ENCODE measurements at places on chromosomes 7 and 10.

DNA sequence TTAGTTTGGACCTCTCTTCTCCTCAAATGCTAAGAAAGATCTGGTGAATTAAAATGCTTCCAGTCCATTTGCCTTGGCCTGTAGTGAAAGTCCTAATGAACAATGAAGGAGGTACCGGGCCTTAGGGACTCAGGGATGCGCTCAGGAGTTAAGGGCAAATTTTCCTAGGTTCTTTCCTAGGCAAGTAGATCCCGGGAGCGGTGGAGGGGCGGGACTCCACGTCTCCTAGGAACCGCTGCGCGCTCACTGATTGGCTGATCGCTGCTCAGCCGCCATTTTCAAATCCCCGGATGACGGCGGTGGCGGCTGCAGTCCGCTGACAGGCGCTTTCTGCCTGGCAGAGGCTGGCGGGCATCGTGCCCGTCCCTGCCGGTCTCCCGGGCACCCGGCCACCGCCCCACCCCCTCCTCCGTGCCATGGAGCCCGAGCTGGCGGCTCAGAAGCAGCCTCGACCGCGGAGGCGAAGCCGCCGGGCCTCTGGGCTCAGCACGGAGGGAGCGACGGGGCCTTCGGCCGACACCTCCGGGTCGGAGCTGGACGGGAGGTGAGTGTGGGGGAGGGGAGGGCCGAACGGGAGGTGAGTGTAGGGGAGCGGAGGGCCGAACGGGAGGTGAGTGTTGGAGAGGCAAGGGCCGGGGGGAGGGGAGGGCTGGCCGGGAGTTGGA is at the start of gene NET1:
TSS of gene NET1 (plus strand) at position 281 of the 665 bp plus-strand sequence. CDS start at position 417, 136 bp downstream.
- peak; percentile 78 for DNase-seq

DNA sequence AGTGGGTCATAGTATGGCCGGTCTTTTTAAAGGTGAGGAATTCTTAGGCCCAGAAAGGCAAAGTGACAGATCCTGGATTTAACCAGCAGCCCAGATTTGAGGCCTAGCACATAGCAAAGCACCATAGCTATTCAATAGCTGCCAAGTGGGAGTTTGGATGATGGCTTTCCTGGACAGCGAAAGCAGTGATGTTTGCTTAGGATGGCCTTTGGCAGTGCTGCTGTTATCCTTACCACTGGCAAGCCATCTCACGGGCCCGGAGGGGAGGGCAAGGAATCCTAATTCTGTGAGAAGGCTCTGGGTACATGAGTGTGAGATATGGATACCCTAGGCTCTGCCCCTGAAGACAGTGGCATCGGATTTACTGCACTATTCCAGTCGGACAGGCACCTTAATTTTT is 50.4 kb downstream of the TCF7L2 start:
- DNase-seq, result no peak

- no peak for DNase-seq
Observed at GRCh38 chr7:127959770-127960169, 71.5 kb downstream of the LRRC4 start.

DNA sequence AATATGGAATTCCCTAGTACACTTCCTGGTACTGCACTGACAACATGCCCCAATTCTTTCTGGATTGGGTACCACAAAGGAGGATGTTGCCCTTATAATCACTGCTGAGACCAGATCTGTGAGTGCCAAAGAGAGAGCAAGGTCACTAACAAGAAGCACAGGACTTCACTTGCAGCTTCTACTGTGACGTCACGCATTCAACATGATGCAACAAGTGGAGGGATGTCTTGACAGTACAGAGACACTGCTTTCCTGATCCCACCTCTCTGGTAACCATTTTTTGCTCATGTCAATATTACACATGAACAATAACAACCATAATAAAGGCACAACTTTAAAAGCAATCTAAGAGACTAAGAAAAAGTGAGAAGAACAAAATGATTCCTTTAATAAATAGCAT is 414.1 kb upstream of the LRRN3 start:
- DNase-seq, result no peak

DNA sequence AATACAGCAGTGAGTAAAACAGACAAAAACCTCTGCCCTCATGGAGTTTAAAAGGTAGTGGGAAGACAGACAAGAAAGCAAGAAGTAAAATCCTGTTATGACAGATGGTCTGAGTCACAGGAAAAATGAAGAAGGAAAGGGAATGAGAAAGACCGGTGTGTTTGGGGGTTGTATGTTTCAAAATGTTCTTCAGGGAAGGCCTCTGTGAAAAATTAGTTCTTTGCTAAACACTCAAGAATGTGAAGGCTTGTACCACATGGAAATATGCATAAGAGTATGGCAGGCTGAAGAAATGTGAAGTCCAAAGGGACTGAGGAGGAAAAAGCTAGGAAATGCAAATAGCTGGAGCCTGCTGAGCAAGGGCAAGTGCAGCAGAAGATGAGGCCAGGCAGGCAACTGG is 315.9 kb upstream of the SEMA3A start:
- peak; percentile 86 for DNase-seq

GRCh38 chr10:118730756-118731456 is 23.9 kb downstream of the CACUL1 start:
- no peak for DNase-seq

GRCh38 chr7:3778345-3778744 is 477.3 kb downstream of the SDK1 start:
- no peak for DNase-seq

DNA sequence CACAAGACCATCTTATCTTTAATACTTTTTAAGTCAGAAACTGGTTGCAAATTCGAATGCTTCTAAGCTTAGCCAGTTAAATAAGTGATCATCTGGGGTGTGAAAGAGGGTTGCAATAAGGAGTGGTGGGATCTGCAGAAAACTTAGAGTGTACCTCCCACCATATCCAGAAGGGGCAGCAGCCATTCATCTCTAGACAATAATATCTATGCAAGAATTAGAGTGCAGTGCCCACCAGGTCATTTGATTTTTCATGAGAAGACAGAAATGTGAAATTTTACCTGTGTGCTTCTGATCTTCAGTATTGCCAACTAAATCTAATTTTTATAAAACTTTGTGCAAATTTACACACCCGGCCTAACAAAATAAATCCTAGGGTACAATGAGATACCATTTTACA is 127.2 kb upstream of the SP4 start:
- no peak for DNase-seq

DNA sequence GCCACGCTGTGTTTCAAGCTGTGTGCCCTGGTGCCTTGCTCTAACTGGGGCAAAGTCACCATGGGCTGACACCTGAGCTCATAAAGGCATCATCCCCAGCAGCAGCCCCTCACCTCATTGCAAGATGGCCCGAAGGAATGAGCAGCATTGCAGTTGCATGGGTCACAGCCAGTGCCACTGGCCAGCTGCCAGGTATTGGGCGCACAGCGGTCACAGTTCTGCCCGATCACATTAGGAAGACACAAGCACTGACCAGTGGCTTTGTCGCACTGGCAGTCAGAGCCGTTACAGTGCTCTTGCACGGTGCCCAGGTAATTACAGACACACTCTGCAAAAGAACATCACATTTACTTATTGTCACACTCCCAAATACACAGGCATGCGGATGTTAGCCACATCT is 51.1 kb downstream of the LAMB1 start:
- no peak for DNase-seq

GRCh38 chr7:155471718-155472117 is 13.8 kb downstream of the EN2 start:
- DNase-seq, result no peak

- peak; percentile 53 for DNase-seq
Observed at GRCh38 chr10:119207713-119208552, 562 bp downstream of the GRK5 start.

DNA sequence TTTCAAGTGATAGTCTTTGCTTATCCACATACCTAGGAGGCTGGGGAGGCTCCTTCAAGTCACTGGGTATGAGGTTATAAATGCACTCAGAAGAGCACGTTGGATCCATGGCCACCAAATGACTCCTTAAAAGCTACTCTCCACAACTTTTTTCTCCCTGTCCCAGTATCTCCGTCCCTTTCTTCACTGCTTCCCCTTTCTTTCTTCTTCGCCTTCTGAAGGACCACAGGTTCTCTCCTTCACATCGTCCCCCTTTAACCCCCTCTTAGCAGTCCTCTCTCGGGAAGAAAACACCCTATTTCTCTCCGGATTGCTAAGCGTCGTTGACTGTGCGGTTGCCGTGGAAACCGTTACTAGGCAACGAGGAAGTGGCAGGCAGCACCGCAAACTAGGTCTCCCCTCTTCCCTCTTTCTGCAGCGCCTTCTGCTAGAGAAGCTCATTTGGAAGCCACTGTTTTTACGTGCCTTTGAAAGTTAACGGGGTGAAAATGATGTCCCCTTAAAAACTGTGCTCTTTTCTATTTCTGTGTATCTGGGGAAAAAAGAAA is at the start of gene ENKUR:
TSS of gene ENKUR (minus strand) at position 331 of the 548 bp plus-strand sequence. CDS start at position 109, 222 bp downstream.
- peak; percentile 89 for DNase-seq

- no peak for DNase-seq
Observed at GRCh38 chr10:18777258-18777657, 118.0 kb downstream of the ARL5B start.

- DNase-seq, result no peak
Observed at GRCh38 chr7:100066953-100067352, 14.6 kb downstream of the ZNF3 start.

- no peak for DNase-seq
Observed at GRCh38 chr10:34959786-34960185, 130.4 kb downstream of the CUL2 start.

- DNase-seq, result peak; percentile 77
Observed at GRCh38 chr7:99740573-99741440, 5.8 kb upstream of the CYP3A7 start.

GRCh38 chr7:47465191-47465590 is 116.7 kb downstream of the TNS3 start:
- DNase-seq, result no peak

- no peak for DNase-seq
Observed at GRCh38 chr10:513393-513792, 176.1 kb downstream of the DIP2C start.

DNA sequence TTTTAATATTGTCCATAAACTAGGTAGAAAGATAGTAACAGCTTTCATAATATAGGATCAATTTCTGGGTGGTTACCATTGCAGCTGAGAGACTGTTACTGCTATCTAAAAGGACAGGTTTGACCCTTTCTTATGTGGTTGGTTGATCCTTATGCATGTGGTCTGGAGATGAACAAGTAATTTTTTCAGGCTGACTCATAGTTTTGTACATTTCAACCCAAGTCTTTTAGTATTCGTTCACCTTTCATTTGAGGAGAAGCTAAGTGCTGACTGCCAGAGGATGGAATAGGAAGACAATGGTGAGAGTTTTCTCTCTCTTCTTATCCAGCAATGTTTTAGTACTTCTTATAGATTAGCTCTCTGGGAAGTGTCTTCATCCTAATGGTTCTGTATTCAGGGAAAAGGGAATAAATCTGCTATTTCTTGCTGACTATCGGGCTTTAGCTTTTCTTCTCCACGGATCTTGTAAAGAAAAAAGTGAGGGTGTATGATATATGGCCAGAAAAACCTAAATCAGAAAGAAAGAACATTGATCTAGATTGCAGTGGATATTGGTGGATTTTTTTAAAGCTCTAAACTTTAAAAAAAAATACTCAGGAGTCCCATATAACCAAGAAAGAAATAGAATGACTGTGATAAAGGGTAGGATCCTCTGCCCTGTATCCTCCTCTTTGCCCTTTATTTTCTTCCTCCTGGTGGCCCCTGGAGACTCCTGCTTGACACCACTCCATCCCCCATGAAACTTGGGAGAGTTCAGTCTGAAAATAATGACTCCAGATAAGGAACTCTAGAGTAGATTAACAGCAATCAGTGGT is 88.0 kb downstream of the CPED1 start:
- DNase-seq, result peak; percentile 62

- DNase-seq, result no peak
Observed at GRCh38 chr7:150586068-150586784, 19.0 kb downstream of the GIMAP4 start.

DNA sequence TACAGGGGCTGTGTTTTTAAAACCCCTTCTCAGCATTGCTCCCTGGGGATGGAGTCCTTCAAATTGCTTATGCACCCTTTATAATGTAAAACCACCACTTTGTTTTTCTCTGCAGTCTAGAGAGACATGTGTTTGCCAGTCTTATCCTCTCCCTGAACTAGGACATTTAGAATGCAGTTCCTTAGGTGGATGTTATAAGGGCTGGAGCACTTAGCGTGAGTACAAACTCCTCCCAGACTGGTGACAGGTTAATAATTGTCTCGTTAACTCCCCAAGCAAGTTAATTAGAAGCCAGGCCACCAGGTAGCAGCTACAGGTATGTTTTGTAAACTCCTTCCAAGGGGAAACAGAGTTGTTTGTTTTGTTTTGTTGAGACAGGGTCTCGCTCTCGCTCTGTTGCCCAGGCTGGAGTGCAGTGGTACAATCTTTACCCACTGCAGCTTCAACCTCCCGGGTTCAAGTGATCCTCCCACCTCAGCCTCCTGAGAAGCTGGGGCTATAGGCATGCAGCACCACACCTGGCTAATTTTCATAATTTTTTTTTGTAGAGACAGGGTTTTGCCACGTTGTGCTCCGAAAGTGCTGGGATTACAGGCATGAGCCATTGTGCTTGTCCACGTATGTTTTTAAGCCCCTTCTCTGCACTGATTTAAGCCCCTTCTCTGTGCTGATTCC is 100.2 kb downstream of the FAM107B start:
- no peak for DNase-seq

DNA sequence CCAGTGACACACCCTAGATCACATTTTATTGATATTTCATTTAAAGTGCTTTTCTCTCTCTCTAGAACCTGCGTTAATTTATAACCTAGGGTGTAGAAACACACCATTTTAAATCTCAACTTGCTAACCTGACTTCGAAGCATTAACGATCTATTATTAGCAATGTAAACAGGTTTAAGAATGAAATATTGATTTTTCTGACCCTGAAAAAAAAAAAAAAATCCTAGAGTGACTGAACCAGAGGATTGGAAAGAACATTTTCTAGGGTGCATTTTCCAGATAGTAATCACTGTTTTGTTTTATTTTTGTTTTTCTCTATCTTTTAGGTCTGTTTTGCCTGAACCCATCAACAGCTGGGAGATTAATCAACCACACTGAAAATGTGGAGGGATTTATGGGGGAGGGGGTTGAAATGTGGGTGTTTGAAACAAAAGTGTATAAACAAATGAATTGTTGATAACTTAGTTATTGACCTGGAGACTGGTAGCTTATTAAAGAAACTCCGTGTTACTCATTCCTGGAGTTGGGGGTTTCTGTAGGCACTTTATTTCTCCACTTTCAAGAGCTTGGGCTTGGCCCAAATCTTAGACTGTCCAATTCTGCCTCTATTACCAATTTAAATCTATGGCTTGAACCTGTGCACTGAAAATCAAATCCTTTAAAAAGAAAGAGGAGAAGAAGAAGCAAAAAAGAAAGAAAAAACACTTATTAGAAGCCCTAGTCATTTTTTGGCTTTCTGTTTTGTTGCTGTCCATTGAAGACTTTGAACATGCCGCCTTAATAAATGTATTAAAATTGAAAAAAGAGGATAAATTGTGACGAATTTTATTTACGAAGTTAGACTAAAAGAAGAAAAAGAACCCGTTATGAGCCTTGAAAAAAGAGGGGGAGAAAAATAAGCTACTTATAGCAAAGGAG is 2.8 kb downstream of the HOXA2 start:
- DNase-seq, result no peak

- DNase-seq, result peak; percentile 55
Observed at GRCh38 chr10:48288661-48289060, 14.2 kb upstream of the FRMPD2 start.

All from AG10803 (cell line).